ENCODE measurements at places on chromosomes 5 and 9.

GRCh38 chr5:14946815-14947620 lies 75.4 kb upstream of the ANKH start:
- H3K36me3 ChIP-seq, result no peaks in the 10 kb centered on the region
- H3K4me1 ChIP-seq, result peaks cover 20% of the 10 kb centered on the region
- peak; percentile 41 for DNase-seq

DNA sequence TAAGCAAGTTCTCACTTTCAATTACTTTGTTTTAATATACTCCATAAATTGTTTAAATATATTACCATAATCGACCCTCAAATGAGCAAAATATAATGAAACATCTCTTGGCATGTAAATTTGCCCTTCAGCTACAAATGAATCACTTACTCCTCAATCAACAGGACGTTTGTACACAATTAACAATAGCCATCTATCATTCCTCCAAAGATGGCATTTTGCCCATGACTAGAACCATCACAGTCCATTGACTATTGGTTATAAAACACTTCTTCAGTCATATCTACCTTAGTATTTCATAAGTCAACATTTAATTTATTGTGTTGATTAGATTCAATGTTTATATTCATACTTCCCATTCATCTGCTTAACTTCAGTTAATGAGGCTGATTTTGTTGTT lies 127.2 kb downstream of the CTNND2 start:
- H3K36me3 ChIP-seq, result no peaks in the 10 kb centered on the region
- no peaks in the 10 kb centered on the region for H3K4me1 ChIP-seq

DNA sequence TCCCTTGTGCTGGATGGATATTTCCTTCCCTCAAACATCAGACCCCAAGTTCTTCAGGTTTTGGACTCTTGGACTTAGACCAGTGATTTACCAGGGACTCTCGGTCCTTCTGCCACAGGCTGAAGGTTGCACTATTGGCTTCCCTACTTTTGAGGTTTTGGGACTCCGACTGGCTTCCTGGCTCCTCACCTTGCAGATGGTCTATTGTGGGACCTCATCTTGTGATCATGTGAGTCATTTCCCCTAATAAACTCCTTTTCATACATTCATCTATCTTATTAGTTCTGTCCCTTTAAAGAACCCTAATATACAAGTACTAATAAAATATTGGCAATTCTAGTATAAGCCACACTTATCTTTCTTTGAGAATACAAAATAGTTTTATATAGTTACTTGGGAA lies 1078.9 kb downstream of the CDH12 start:
- no peaks in the 10 kb centered on the region for H3K27me3 ChIP-seq
- no peak overlapping the region for H3K27ac ChIP-seq
- no peaks in the 10 kb centered on the region for H3K36me3 ChIP-seq
- DNase-seq, result no peak

GRCh38 chr5:68274847-68275651 lies 59.5 kb downstream of the PIK3R1 start:
- no peak overlapping the region for H3K27ac ChIP-seq
- H3K27me3 ChIP-seq, result no peaks in the 10 kb centered on the region
- H3K4me3 ChIP-seq, result no peak overlapping the region
- H3K36me3 ChIP-seq, result peaks cover 67% of the 10 kb centered on the region
- no peak for DNase-seq

DNA sequence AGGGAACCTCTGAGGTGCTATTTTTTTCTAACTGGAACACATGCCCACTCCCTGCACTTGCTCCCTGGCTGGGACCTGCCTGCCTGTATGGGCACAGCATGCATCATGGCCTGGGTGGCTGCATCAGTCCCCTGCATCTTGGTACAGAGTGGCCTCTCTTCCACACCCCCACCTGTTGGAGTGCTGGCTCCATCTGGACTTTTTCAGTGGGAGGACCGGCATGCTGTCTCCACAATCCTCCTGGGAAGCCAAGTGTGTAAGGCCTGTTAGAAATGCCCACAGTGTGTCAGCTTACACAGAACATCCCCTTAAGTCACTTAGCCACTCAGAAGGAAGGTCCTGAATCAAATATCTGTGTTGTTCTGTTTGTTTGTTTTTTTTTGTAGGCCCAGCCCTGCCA lies 102.9 kb downstream of the MARCHF3 start:
- H3K27me3 ChIP-seq, result no peaks in the 10 kb centered on the region
- no peak overlapping the region for H3K4me3 ChIP-seq
- no peak overlapping the region for H3K27ac ChIP-seq
- H3K36me3 ChIP-seq, result no peaks in the 10 kb centered on the region
- no peaks in the 10 kb centered on the region for H3K4me1 ChIP-seq

DNA sequence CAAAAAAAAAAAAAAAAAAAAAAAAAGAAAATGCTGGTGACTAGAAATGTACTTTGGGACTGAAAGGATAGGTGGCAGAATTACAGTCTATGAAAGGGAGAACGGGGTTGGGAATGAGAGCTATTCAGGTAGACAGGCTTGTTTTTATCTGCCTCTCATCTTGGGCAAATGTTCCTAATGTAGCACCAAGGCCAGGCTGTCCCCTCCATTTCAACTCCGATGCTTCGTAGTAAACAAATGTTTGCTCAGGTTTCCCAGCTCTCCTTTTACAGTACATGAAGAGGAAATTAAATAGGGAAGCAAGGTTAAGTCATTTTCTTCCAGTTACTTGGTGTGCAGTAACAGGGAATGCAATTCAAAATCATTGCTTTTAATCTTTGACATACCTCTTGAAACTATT lies 4.4 kb upstream of the BASP1 start:
- no peaks in the 10 kb centered on the region for H3K36me3 ChIP-seq
- no peak overlapping the region for H3K4me3 ChIP-seq
- no peak for DNase-seq
- H3K4me1 ChIP-seq, result no peaks in the 10 kb centered on the region
- no peaks in the 10 kb centered on the region for H3K27me3 ChIP-seq

Measured in HepG2 (cell line).